ENCODE measurements at places on chromosomes 12 and 14.

DNA sequence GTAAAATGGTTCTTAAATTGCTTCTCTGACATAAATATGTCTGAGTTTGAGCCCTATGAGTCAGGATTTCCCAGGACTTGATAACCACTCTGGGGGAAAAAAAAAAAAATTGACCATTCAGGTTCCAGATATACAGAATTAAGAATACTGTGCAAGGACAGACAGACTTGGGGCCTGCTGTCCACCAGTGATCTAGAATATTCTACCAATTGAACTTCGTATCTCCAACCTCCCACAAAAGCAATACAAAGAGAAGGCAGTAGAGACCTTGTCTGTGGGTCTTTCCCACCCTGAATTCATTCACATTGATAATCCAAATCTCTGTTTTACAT is 4.1 kb downstream of the SINHCAF start:
- no peak for DNase-seq

DNA sequence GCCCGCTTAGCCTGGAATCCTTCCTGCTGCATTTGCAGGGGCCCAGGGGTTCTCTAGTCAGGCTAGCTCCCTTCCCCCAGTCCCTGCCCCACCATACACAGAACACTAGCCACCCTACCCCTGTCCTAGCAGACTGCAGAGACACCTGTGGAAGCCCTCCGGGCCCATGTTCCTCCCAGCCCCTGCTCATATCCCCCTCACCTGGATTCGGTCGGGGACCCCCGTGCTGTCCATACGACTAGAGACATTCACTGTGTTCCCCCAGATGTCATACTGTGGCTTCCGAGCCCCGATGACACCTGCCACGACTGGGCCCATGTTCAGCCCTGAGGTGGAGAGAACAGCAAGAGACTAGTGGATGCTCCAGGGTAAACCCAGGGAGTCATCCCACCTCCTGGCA is 20.2 kb downstream of the ADCY6 start:
- no peak for DNase-seq

DNA sequence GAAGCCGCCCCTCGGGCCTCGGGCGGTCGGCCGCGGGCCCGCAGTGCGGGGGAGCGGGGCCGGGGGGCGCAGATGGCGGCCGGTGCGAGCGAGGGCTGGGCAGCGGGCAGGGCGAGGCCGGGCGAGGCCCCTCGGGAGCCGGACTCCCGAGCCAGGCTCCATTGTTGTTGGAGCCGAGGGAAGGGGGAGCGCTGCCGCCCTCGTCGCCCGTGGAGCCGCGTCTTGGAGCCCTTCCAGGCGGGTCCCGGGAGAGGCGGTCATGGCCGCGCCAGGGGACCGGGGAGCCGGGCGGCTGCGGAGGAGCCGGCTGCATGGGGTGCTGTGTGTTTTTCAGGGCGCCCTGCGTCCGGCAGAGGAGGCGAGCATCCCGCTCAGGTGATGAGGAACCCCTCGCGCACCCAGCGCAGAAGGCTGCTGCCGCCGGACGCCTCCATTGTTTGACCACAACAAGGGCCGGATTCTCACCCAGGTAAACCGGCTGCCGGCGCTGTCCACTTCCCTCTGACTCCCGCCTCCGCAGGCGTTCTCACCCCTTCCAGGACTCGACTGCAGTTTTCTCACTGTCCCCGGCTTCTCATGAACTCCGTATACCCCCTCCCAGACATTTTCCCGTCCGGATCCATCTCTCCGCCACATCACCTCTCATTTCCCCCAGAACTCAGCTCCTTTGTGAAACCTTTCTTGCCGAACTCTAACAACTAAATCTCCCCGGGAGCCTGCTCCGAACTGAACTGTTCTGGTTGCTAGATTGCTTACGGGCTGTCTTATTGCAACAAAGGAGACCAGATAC is 732 bp downstream of the ZNF664 start:
- no peak for DNase-seq

- no peak for DNase-seq
Measured at GRCh38 chr14:77872983-77873382, 73.1 kb downstream of the ADCK1 start.

- no peak for DNase-seq
Measured at GRCh38 chr12:49661191-49661590, 37.8 kb downstream of the PRPF40B start.

- no peak for DNase-seq
Measured at GRCh38 chr12:46167412-46167811, 101.4 kb downstream of the SLC38A1 start.
